Kidney (tissue), 22 donors: ENCODE measurements at places on chromosomes 7 and 10. TPM values are rescaled to one million over a fixed set of nuclear protein-coding genes. Genes with fewer than 3 reads are reported as not detected.

FGFR2 gene
- 59.4 TPM for total RNA-seq

EBF3 gene
- total RNA-seq: 0.98 TPM

CPEB3 gene
- 7.4 TPM for total RNA-seq

HOXA5 gene
- total RNA-seq: 38.0 TPM

EMX2 gene
- 82.8 TPM for total RNA-seq

GAD2 gene
- not detected for total RNA-seq
